Tongue (tissue), 3 donors: ENCODE measurements at places on chromosomes 3 and 15.

DNA sequence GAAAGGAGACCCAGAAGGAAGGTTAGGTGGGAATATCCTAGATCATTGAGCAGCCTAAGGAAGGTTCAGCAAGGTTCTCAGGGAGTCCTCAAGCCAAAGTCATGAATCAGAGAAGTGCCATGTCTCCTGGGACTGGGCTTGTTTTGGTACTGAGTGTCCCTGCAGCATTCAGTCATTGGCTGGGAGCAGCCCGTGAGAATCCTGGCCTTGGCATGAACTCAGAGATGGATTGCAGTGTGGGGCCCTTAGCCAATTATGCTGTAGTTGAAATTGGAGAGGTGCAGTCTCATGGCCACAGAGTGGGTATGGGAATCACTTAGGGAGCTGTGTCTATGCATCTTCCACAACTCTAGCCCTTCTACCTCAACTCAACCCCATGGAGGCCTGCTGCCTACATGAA, 17.0 kb upstream of the PPM1L start:
- peak; percentile 75 for DNase-seq

DNA sequence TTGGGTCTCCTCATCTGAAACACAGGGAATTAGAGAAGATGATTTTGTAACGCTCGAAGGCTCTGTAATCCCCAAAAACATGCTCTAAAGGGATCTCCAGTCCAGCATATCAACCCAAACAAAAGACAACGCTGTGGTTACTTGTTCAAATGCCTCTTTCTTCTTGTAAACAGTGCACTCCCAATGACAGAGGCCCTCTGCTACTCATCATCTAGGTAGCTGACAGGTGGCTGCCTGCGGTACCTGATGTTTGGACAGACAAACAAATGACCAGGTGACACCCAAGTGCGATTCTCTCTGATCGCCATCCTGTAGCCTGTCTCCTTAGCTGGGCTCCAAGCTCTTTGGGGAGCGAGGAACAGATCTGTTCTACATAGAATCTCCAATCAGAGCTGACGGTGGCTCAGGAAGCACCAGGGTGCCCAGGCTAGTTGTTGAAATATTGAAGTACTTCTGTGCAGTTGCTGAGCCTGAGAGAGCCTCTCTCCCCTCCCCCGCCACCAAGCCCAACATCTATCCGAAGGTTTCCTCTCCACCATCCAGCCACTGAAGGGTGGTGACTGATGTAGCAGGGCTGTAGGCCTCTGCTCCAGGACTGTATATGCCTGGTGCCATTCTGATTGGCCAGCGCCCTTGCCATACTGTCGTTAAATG, 238.7 kb downstream of the XXYLT1 start:
- no peak for DNase-seq

DNA sequence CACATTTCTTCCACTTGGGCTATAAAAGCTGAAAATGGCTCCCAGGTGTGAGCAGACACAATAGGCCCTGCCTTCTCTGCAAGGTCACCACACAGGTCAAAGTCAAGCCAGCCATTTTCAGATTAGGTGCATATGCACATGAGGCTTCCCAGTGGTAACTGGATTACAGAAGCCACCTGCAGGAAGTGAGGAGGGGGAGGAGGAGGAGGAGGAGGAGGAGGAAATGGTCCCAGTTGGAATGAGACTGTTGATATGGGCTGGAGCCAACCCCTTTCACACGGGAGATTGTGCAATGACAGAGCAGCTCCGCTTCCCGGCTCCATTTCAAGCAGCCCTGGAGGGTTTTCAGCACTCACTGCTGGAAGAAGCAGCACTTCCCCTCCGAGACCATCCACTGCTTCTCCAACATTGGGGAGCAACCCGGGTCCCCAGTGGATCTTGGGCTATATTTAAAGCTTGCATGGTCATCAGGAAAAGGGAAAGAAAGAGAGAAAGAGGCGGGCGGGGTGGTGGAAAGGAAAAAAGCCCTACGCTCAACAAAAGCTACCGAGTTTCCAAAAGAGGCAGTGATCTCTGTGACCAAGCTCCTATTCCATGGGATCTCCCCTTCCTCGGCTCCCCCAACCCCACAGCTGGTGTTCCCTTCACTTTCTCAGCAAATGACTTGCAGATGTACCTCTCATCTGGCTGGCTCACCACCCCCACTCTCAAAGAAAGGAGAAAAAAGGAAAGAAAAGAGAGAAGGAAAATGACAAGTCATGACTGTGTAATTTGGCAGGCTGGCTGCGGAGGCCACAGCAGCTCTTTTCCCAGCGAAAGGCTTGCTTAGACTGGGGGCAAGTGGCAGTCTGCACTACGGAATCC, 58.3 kb downstream of the LRIG1 start:
- peak; percentile 87 for DNase-seq

DNA sequence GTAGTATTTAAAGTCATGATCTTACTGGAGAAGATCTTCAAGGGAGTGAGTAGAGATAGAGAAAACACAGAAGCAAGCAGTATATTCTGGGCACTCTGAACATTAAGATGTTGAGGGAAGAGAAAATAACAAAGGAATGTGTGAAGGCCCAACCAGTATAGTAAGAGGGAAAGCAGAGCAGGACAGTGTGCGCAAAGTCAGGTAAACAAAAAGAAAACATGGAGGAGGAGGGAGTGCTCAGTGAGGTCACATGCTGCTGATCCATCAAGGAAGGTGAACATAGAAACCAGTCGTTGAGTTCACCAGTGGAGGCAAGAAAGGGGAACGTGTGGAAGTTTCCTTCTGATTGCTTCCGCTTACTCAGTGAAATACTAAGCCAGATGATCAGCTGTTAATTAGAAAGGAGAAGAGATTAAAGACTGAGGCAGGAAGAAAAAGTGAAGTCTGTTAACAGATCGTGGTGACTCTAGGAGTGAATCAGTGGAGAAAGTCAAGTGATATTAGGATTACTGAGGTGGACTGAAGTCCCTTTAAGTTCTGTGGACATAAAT, 47.2 kb downstream of the OPA1 start:
- no peak for DNase-seq

- DNase-seq = no peak
These were observed 16.9 kb downstream of the MME start for GRCh38 chr3:155097009-155097349.

DNA sequence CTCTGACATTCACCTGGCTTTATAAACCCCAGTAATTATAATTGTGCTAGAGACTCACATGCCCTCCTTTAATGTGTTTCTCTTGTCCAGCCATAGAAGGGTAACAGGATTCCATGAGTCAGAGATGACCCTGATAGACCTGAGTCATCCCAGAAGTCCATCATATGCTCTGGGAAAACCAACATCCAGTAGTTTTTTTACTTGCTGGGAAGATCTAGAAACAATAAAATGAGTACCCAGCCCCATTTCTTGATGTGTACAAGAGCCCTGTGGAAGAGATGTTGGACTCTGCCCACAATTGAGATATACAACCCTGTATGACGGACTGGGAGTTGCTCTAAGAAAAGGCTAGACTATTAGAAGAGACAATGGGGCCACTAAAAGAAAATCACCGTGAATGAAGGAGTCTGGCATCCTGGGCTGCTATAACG, 22.4 kb upstream of the THUMPD3 start:
- DNase-seq = no peak

DNA sequence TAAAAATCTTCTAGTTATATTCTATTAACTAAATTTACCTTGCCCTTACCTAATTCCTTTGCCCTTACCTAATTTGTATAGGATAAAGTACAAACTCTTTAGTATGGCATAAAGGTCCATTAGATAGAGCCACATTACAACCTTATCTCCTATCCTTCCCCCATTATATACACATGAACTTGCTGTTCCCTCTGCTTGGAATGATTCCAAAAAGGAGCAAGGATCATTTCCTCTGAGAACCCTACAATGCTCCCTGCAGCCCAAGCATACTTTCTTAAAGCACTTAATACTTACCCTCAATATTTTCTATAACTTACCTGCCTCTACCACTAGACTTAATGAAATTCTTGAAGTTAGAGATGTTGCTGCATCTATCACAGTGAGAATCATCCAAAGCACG, 118.9 kb upstream of the CCDC54 start:
- no peak for DNase-seq

- DNase-seq = peak; percentile 32
These were observed 70.6 kb upstream of the STT3B start for GRCh38 chr3:31462050-31462569.

GRCh38 chr15:65518633-65519285, 1.3 kb upstream of the DPP8 start:
- no peak for DNase-seq

GRCh38 chr3:52077925-52078324, 21.6 kb upstream of the DUSP7 start:
- peak; percentile 54 for DNase-seq

- DNase-seq = no peak
These were observed 418.7 kb upstream of the CNTN6 start for GRCh38 chr3:674116-674515.

DNA sequence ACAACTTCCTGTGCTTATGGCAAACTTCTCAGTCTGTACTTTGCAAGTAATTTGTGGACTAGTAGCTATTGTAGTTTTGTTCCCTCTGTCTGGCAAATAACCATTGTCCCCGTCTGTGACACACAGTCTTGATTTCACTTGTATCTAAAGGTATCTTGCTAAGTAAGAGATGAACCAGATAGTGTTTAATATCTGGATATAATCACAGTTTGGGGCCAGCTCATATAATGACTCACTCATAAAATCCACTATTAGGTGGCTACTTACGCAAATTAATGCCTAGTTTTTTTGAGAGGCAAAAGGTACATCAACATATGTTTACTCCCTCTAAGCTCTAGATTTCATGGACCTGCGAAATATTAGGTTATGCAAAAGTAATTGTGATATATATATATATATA, 30.4 kb downstream of the VGLL3 start:
- no peak for DNase-seq

DNA sequence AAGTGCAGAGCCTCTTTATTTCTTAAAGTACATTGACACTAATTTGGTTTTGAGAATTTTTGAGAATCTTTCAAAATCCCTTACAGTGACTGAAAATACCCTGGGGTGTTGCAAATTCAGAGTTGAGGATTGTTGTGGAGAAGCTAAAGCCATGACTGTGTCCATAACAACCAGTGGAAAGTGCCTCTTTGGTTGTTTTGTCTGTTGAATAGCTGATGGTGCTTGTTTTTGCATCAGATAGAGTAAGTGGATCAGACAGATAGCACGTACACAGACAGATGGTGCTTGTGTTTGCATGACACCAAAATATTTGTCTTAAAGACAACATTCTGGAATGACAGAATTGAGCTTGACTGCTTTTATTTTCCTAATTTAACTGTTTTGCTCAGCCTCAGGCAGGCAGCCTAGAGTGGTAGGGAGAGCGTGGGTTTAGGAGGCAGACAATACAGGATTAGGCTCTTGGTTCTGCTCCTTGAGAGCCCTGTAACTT, 265.0 kb downstream of the IL20RB start:
- no peak for DNase-seq

GRCh38 chr15:42345504-42345903, 13.8 kb upstream of the CAPN3 start:
- no peak for DNase-seq

DNA sequence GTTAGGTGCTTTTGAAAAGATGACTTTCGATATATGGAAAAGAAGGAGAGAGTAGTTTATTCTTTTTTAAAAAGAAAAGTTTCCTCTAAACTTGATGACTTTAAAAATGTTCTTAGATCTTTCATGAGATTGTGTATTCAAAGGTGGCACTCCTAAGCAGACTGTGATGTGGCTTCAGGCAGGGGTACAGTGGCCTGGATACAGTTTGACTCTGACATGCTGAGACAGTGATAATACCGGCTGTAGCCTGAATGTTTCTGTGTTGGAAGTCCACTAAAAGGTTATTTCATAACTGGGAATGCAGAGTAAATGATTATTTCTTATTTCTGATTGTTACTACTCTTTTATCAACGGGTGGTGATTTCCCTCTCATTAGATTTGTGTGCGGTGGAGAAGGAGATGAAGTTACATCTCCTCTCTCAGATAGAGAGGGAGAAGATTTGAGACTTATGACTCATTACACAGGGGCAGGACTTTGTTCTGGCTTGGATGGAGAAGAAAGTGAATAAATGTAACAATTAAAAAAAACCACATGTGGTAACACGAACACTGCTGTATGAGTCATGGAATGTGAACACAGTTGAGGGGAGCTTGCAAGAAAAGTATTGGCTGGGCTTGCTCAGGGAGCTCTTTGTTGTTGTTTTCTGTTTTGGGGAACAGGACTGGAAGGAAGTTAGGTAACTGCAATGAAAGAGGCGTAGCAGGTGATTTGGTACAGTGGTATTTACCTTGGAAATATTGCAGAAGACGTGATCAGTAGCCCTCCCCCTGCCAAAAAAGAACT, 21.6 kb downstream of the SPTSSB start:
- DNase-seq = peak; percentile 43

DNA sequence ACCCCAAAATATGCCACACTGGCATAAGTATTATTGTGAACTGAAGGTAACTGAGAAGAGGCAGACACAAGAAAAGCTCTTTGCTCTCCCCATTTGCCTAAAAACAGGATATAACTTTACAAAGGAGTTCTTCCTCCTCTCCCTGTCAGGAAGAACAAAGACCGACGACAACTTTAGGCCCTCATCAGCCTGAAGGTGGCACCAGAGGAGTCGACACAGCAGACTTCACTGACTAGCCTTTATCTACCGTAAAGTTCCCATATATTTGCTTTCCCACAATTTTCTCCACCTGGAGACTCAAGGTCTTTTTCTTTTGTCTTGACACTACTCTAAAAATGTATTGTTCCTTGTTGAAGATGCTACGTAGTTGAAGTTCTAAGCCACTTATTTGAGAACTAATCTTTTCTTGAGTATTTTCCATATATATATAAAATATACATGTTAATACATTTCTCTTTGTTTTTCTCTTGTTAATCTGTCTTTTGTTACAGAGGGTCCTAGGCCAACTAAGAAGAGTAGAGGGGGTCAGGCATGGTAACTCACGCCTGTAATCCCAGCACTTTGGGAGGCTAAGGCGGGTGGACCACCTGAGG, 16.2 kb upstream of the XIRP1 start:
- DNase-seq = peak; percentile 64

DNA sequence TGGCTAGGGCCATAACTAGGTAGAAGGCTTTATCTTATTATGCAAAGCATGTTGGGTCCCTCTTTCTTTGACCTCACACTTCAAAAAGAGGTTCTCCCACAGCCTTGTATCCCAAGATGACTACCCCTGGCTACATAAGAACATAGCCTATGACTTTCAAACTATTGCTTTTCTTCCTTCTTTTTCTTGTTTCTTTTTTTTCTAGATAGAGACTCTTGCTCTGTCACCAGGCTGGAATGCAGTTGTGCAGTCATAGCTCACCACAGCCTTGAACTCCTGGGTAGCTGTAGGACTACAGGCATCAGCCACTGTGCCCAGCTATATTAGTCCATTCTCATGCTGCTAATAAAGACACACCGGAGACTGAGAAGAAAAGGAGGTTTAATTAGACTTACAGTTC, 47.2 kb downstream of the DIPK2A start:
- no peak for DNase-seq

DNA sequence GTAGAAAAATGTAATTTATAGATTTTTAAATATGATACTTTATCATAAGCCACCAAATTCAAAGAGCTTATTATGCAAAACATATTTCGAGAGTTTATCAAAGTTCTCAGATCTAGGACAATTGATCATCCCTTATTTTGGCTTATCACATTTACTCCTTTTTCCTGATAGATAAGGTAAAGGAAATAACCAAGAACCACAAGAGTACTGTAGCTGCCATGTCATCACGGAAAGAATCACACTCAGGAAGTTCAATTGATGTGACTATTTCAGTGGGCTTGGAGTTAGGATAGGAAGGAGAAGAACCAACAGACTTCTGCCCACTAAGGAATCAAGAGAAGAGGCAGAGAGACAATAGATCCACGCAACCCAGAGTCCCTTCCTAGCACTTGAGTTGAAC, 142.7 kb upstream of the TMCO5A start:
- DNase-seq = no peak

- peak; percentile 32 for DNase-seq
These were observed 217.5 kb downstream of the CHL1 start for GRCh38 chr3:414063-414462.
